ENCODE measurements at places on chromosomes 5 and 9.

GRCh38 chr5:180339583-180340183, 13.5 kb downstream of the GFPT2 start:
- no peak for DNase-seq

DNA sequence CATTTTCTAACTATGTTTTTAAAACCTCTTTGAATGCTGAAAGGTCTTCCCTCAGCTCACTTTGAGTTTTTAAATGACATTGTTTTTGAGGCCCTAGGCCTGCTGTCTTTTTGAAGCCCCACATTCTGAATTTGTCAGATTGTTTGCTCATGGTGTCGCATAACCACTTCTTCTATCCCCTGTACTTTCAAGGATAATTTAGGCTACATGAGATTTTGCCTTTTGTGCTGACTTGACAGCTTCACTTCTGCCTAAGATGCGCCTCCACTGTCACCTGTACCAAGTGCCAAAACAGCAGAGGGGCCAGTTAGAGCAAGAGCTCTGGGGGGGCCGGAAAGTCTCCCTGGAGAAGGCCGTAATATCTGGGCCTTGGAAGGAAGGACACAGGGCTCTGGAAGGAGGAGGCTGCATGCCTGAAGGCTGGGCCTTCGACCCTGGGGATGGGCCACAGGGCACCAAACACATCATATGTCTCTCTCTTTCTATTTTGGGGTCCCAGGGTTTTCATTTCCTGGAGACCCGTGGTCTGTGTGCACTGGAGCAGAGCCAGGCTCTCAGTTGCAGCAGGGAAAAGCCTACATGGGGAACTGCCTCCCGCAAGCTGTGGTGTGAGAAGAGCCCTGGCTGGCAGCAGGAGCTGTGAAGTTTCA, 49.1 kb downstream of the NDST1 start:
- no peak for DNase-seq

- DNase-seq, result no peak
Observed at GRCh38 chr9:34125681-34126206, 754 bp downstream of the DCAF12 start.

GRCh38 chr9:130713286-130713960, 19.8 kb downstream of the EXOSC2 start:
- no peak for DNase-seq

DNA sequence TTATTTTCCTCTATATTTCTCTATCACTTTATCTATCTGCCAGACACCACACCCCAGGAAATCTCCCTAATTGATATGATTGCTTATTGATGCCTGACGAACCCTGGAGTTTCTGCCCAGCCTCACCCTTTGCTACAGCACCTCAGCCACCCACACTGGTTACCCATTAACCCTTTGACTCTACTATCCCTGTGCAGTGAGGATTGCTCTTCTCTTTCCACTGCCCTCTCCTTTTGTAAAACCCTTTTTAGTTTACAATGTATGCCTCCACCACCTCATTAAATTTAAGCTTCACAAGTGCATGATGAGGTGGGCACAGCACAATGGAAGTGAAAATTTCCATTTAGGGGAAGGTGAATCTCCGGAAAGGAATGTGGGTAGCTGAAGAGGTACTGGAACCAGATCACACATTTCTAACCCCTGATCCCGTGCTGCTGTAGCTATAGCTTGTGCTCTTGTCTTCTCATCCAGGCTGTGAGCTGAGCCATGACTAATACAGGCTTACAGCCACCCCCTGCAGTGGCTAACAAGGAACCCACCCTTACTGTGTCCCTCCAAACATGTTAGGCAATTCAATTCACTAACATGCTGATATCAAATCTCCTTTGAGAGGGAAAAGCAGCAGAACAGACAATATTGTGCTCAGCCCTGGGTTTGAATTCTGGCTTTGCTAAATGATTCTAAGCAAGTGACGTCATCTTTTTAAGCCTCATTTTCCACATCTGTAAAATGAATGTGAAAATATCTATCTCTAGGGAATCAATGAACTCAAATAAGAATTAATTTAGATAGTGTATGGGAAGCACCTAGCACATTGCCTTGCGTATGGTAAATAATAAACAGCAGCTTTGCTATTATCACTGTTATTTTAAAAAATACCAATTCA, 186.9 kb upstream of the TRIM32 start:
- DNase-seq, result peak; percentile 68

GRCh38 chr5:124456249-124456648, 290.2 kb downstream of the ZNF608 start:
- no peak for DNase-seq

GRCh38 chr9:93634311-93635185, 58.2 kb downstream of the PHF2 start:
- no peak for DNase-seq

DNA sequence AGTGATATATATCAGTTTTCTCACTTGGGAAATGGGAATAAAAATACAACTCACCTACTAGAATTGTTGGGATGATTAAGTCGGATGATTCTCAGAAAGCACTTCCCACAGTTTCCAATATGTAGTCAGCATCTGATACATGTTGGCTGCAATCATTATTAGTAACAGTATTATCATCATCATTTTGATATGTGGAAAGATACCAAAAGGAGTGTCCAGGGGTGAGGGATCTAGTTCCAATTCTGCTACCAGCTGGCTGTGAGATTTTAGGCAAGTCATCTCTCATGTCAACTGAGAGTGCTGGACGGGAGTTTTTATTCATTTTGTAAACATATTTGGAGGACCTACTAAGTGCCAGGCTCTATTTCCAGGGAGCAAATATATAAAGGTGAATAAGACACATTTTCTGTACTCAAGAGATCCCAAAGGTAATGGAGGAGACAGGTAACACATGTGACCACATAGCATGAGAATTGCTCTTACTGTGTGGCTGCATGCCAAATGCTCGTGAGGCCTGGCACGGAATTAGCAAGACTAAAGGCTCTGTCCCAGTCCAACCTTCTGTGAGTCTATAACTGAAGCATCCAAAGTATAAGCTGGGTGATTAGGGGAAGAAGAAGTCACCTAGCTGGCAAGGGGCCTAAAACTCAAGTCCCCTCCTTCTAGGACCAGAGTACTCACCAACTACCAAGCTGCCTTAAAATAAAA, 83.0 kb downstream of the GRIA1 start:
- DNase-seq, result no peak

GRCh38 chr5:61020415-61020814, 75.4 kb downstream of the NDUFAF2 start:
- no peak for DNase-seq

DNA sequence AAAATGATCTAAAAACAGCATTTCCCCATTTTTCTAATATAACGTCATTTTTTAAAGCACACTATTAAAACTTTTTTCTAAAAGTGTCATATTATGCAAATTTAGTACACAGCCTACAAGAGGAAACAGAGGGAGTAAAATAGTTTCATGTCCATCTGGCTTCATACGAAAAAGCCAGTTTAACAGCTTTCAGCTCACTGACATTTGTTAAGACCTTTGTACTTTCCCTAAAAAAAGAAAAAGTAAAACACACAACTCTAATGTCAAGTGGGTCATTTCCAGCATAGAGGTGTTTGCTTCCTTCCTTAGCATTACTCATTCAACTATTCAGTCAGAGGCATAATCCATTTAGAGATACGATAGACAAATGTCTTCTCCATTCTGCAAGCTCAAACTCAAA, 49.4 kb downstream of the ABHD17B start:
- DNase-seq, result no peak

GRCh38 chr5:65478336-65478735, 3.4 kb downstream of the ADAMTS6 start:
- DNase-seq, result no peak

All from Caki2 (cell line).